ENCODE measurements at places on chromosomes 4 and X.

- DNase-seq, result peak; percentile 4
Observed at GRCh38 chrX:154714925-154715324, 36.0 kb downstream of the GAB3 start.

- no peak for DNase-seq
Observed at GRCh38 chr4:13866881-13867280, 239.4 kb upstream of the BOD1L1 start.

- no peak for DNase-seq
Observed at GRCh38 chrX:24186986-24187385, 37.5 kb downstream of the ZFX start.

DNA sequence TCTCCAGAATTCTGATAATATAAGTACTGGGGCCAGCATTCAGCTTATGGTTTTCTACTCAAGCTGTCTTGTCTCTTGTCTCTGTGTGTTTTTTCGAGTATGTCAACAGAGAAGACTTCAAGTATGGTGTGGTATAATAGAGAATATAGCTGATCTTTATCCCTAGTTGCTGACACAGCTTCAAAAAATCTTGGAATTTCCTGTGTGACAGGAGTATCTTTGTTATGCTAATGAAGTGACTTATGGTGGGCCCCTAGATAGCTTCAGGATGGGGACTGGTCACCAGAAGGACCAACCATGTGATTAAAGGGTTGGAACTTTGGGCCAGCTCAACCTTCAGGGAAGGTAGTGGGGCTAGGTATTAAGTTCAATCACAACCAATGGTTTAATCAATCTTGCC, 2.9 kb downstream of the GPRASP3 start:
- no peak for DNase-seq

- no peak for DNase-seq
Observed at GRCh38 chrX:47200385-47201150, 6.9 kb downstream of the UBA1 start.

DNA sequence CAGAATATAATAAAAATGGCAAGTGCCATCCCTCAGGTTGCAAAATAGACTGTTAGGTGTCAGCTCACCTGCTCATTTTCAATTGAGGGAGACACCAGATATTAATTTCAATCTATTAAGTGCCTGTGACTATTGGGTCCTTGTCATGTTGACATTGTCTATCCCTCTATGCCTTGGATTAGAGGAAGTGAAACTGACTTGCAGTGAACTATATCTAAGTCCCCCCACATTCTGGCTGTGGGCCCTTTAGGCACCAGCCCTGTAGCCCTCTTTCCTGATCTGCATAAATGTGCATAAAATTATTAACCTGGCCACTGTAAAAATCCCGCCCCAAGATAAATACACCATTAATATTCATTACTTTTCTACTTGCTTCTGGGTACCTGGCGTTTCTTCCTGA, 293.0 kb upstream of the CLNK start:
- DNase-seq, result no peak

DNA sequence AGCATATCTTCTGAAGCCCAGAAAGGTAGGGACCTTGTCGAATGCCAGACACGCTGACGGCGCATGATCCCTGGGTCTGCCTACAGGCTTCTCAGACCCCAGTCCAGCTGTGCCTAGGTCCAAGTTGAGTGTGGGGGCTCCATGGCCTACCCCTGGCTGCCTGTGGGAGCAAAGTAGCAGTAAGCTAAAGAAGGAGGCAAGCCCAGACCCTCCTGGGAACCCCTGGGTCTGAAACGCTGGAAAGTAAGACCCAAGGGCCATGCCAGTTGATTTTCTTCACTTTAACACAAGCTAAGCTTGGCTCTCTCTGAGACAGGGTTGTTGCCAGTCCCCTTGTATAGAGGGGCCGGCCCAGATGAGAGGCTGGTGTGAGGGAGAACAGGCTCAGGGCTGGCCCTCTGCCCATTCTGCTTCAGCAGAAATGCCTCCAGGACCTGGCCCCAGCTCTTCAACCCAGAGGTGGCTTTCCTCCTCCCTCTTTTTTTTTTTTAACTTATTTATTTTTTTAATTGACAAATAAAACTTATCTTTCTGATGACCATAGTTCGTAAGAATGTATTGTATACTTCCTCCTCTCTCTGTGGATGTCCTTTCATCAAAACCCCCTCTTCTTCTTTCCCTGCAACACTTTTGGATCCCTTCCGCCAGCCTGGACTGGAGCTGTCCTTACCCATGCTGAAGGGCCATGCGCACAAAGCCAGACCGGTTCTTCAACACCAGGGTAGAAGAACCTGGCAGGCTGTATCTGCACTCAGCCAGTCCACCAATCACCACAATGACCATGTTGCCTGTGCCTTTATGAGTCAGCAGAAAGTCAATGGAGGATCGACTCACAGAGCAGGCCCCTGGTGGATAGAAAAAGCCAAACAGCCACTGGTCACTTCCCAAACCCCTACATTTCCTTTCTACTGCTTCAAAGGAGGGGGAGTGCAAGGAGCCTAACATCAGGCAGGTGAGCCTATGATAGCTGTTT, 7.1 kb downstream of the AWAT2 start:
- no peak for DNase-seq

DNA sequence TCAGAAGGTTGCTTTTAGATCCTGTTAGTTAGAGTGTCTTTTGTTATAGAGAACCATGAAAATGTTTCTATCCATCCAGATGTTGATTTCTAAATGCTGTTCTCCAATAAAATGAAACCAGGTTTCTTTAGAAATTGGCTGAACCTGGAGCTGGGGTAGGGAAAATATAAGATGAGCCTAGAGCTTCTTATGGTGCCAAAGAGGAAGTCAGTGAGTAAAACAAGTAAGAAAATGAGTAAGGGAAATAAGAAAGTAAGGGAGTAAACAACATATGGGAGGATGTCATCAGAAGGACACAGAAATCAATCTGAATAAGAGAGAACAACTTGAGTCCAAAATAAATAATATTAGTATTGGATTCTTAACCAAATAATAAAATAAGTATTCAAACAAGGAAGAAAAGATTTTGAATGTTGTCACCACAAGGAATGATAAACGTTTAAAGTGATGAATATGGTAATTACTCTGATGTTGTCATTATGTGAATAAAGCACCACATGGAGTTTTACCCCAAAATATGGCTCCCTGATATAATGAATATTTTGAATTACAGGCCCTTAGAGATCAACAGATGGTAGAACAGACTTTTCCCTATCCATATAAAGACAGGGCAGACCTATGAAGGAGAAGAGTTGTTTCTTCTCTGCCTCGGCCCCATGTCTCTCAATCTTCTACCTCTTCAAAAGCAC, 506.1 kb downstream of the IL15 start:
- no peak for DNase-seq

- DNase-seq, result no peak
Observed at GRCh38 chr4:156790866-156791265, 180.7 kb downstream of the PDGFC start.

GRCh38 chr4:1206299-1207156, 34.1 kb upstream of the SPON2 start:
- no peak for DNase-seq

DNA sequence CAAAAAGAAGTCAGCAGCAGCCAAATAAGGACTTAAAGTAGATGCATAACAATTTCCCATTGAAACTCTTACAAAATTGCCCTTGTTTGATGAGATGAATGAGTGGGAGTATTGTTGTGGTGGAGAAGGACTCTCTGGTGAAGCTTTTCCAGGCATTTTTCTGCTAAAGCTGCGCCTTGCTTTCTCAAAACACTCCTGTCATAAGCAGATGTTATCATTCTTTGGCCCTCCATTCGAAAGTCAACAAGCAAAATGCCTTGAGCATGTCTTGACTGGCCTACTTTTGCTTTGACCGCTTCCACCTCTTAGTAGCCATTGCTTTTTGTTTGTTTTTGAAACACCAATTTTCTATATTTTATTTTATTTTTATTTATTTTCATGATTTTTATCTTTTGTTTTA, 340.9 kb upstream of the FGF13 start:
- no peak for DNase-seq

DNA sequence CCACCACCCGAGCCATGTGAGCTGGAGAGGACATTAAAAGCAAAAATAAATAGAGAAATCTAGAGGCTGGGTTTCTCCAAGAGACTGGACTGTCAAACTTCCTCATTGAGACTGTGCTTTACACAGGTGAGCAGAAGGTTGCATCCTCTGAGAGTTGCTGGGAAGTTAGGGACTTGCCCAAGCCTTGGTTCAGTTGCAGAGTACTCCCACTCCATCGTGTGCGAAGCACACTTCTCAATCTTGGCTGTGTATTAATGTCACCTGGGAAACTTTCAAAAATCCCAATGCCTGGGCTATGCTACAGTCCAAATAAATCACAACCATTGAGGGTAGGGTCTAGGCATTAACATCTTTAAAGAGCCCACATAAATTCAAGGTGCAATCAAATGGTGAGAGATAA, 89.2 kb downstream of the ZNF330 start:
- no peak for DNase-seq

- no peak for DNase-seq
Observed at GRCh38 chrX:40079572-40079971, 18.2 kb downstream of the BCOR start.

DNA sequence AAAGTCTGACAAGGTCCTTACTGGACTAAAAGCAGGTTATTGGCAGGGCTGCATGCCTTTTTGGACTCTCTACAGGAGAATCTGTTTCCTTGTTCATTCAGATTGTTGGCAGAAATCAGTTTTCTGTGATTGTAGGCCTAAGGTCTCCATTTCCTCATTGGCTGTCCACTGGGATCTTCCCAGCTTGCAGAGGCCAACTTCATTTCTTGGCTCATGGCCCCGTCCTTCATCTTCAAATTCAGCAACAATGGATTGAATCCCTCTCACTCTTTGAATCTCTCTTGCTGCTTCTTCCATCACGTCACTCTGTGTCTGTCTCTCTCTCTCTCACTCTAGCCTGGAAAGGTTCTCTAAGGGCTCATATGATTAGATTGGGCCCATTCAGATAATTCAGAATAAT, 14.9 kb upstream of the GLUD2 start:
- no peak for DNase-seq

- peak; percentile 26 for DNase-seq
Observed at GRCh38 chr4:143337600-143338287, 1.1 kb downstream of the GAB1 start.

- DNase-seq, result no peak
Observed at GRCh38 chr4:68995292-68995691, 43.7 kb upstream of the UGT2A3 start.

DNA sequence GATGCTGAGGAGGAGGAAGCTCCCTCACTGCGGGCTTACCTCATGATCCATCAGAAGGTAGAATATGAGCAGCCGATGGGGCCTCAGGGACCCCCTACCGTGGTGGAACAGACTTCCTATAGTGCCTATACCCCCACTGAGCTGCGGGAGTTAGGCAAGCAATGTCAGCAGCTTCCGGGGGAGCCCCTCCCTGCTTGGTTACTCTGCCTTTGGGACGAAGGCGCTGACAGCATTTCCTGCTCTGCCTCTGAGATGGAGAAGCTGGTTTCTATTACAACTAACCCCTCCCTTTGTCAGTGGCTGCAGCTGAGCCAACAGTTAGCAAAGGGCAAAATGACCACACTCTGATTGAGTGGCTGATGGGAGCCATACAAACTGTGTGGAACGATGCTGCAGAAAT, 430.7 kb downstream of the IDS start:
- DNase-seq, result no peak

DNA sequence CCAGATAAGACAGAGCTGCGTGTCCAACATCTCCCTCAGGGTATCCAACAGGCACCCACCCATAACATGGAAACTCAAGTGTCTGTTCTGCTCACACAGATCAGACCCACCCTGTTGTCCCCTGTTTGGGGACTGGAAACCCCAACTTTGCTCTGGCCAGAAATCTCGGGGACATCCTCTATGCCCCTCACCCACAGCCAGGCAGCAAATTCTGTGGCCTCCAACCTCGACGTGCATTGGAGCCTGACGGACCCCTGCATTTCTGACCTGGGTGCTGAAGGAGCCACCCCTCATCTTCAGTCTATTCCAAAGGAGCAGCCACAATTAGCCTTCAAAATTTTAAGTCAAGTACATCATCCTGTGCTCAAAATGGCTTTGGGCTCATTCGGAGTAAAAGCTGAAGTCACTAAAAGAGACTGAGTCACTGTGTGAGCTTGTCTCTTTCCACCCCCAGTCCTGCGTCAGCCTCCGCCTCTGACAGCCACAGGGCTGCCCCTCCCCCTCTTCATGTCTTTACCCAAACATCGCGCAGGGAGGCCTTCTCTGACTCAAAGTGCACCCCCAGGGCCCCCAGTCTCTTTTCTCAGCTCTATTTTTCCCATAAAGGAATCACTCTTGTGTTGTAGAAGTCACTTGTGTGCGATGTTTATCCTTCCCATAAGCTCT, 24.4 kb upstream of the PDE6B start:
- DNase-seq, result no peak

DNA sequence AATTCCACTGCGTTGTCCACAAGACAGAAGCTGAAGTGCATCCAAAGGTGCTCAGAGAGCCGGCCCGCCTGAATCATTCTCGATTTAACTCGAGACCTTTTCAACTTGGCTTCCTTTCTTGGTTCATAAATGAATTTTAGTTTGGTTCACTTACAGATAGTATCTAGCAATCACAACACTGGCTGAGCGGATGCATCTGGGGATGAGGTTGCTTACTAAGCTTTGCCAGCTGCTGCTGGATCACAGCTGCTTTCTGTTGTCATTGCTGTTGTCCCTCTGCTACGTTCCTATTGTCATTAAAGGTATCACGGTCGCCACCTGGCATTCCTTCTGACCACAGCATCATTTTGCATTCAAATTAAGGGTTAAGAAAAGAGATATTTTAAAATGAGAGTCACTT, 115.5 kb downstream of the NFKB1 start:
- DNase-seq, result no peak

DNA sequence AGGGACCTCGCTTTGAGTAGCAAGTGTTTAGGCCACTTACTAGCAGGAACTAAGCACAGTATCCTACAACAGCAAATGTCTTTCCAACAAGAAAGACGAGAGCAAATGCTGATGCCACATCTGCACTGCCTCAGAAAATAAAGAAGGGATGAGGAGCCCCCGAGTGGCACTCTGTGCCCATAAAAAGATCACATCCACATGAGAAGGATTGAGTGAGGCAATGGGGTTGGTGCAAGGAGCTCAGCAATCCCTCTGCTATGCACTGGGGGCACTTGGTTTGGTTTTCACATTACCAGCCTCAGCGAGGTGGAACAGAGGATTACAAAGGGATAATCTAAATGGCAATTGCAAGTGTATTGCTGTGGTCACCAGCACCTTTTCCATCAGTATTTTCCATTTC, 252.8 kb upstream of the SLC7A11 start:
- DNase-seq, result peak; percentile 17

- DNase-seq, result no peak
Observed at GRCh38 chr4:184362396-184362795, 112.0 kb downstream of the IRF2 start.

DNA sequence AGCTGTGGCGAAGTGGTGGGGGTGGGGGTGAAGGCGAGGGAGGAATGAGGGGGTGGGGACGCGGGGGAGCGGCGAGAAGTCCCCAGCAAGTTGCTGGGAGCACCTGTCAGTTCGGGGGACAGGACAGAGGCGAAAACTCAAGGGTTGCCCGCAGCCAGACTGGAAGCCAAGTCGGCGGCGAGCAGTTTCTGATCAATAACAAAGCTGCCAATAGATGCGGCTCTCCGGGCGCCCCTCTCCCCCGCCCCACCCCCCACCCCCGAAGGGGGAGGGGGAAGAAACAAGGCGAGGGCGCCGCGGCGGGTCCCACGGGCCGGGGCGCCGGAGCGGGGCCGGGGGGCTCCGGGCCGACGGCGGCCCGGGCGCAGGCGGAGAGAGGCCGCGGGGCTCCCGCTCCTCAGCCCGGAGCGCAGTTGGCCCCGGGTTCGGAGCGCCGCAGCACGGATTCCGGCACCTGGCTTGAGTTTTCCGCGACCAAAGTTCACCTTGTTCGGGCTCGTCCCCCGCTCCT, 379 bp downstream of the PDGFC start:
- DNase-seq, result no peak

All from NCI-H2081 (cell line).